ENCODE measurements at places on chromosomes 6 and 20.

- DNase-seq: no peak
These were observed 1.9 kb downstream of the ABRACL start for GRCh38 chr6:139030228-139030963.

DNA sequence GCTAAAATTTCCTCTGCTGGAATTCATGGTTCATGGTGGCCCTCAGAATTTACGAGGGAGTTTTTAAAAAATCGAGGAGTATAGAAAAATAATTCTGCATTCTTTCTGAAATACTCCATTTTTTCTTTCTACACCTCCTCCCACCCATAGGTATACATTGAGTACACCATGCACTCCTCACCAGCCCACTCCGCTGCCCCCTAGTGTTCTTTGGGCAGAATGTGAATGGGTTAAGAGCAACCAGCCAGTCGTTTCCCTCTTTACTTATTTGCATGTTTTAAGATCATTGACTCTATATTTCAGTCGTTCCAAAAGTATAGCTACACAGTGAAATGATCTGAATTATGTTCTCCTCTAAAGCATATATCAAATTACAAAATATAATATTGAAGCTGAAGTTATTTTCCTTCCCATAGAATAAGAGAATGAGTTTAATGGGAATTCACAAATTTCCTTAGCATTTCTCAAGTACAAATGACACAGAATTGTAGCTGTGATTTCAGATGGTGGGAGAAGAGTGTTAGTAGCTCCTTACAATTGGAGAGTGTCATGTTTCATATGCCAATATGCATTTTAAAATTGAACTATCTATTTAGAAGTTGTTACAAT lies 977.7 kb upstream of the SLC35B3 start:
- no peak for DNase-seq

GRCh38 chr6:36065916-36066315 lies 38.3 kb downstream of the MAPK14 start:
- no peak for DNase-seq

GRCh38 chr6:133131621-133132465 lies 109.3 kb upstream of the EYA4 start:
- no peak for DNase-seq

DNA sequence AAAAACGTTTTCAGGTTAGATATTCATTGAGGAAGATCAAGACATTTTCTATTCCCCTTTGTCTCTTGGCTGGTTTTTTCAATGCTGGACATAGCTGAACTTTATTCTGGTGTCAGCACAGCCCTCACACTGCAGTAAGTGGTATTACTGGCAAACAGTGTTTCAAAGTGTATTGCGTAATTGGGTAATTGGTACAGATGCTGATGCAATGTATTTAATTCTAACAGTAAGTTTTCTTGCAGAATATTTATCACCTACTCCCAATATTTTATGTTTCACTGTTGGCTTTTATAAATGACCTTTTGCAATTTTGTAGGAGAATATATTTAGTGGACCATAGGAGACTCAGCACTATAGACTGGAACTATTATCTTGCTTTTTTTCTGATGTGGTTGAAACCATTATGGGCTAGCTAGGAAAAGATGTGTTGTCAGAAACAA lies 287.6 kb upstream of the SOX4 start:
- DNase-seq: no peak

- no peak for DNase-seq
These were observed 30.4 kb upstream of the RNF24 start for GRCh38 chr20:4045741-4046140.

DNA sequence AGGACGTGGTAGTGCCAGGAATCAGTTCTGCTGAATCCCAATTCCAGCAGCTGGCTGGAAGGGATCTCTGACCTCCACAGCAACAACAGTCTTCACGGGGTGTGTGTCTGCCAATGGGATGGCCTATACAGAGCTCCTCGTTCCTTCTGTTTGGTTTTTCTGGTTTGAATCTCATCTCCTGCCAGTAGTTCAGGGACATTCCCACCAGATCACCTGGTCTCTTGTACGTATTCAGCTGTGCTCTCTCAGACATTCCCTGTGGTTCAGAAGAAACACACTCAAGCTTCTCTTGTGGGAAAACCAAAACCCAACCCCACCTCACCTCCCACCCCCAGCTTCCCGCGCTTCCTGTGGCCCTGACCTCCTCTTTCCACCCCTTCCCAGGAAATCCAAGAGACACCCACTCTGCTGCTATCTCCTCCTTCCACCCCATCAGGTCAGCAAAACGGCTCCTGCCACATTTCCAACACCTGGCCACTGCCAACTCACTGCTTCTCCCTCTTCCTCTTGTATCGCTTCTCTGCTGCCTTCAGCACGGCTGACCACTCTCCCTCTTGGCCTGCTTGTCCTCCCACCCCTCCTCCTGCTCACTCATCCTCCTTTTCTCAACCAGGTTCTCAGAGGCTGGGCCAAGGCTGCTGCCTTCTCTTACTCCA lies 63.3 kb upstream of the PTGIS start:
- DNase-seq: no peak

DNA sequence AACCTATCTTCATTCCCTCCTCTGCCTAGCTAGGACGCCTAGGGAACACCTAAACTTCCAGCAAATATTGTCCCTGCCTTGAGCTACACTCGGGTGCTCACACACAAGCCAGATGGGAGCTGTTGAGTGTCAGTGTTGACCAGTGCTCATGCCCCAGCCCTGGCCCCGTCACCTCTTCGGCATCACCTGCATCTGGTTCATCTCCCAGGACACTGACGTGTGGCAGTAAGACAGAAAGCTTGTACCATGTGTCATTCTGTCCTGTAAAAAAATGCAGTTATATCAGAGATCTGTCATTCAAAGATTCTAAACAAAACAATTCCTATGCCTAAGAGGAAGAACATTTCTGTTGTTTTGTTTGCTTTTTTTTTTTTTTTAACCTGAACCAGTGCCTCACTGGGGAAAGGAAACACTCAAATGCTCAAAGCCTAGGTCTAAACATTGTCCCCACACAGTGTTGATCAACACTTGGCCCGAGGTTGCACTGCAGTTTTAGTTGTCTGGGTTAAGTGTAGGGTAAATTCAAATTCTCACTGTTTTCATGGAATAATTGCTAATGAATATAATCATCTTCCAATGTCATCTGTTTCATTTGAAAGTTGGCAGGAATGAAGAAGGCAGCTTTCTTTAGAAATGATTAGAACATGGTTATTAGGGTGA lies 102.7 kb upstream of the SASH1 start:
- DNase-seq: no peak

- no peak for DNase-seq
These were observed 46.9 kb upstream of the NAA20 start for GRCh38 chr20:19970256-19970765.

- peak; percentile 61 for DNase-seq
These were observed 45.8 kb downstream of the FOXP4 start for GRCh38 chr6:41591859-41592502.

DNA sequence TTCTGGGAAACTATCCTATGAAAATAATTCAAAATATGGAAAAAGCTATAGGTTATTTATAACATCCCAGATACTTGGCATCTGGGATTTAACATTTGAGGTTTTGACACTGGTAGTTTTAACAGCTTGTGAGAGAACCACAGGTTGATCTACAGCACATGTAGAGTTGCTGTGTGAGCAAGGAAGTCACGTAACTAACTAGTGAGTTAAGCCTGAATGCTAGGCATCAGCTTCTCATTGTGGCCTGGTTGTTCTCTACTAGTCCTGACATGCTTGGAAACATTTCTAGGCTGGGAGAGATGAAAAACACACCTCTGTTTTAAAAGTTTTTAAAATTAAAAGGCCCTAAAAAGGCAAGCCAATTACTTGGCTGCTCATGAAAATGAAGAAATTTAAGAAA lies 28.2 kb downstream of the ESF1 start:
- DNase-seq: no peak

GRCh38 chr6:158808941-158809678 lies 10.1 kb downstream of the EZR start:
- no peak for DNase-seq

- no peak for DNase-seq
These were observed 149.8 kb downstream of the EYS start for GRCh38 chr6:65557224-65557623.

DNA sequence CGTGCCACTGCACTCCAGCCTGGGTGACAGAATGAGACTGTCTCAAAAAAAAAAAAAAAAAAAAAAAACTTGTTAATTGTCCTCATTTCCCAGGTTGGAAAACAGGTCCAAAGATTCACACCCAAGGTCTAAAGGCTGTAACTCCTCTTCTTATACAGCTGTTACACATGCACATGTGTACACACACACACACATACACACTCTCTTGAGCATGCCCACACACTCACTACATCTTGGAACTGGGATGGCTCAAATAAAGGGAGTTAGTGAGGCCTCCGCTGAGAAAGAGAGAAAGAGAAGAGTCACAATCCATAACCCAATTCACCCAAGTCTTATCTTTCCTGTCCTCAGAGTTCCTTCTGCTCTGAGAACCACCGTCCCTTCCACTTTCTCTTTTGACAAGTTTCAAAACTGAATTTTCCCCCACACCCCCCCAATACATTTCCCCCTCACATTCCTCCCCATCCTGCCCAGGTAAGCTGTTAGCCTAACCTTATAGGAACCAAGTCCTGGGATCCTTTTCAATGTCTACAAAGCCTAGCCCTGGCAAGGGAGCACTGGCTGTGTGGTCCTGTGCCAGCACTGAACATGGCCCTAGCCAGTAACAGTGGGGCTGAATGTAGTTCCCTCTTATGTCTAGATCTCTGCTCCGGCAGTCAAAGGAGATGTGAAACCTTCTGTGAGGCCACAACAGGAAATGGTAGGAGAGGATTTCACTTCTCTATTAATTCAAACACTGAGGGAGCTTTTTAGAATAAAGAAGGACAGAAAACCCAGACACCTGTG lies 3.2 kb upstream of the HLA-DMB start:
- DNase-seq: no peak

DNA sequence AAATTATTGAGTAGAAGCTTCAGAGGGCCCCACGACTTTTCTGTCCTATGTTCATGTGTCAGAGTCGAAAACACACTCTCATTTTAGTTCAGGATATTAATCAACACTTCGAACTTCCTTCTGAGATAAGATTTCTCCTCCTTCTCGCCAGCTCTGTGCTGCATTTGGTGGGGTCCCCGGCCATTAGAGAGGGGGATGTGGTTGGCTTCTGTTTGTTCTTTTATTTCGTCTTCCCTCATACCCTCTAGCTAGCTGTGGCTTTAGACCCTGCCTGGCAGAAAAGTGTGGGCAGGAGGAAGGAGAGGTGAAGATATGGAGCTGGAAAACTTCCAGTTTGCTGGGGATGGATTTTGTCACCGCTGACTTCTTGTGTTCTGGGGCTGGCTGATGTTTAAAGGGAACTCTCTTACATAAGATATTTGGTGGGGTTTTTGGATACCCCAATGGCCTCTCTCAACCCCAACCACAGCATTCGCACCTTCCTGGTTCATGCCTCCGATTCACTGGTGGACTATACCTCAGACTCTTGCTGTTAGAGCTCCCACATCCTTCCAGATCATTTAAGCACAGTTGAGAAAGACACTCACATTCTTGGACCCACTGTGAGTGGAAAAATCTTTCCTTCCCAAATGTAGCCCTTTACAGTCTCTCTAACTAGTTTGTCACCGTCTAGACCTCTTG lies 30.7 kb upstream of the TMX4 start:
- no peak for DNase-seq

DNA sequence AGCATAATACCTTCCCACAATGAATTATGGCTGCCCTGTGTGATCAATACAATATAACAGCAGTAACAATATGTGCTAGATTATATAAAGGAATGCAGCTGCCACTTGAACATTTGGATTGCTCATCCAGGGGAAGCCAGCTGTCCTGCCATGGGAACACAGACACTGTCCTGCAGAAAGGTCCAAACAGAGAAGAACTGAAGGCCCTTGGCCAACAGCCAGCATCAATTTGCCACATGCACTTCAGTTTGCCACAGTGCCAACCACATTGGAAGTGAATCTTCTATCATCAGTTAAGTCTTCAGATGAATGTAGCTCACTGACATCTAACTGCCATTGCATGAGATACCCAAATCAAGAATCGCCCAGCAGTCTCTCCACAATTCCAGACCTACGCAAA lies 332.4 kb downstream of the PRKN start:
- no peak for DNase-seq

GRCh38 chr6:24664046-24664987 lies 2.4 kb downstream of the TDP2 start:
- DNase-seq: no peak

DNA sequence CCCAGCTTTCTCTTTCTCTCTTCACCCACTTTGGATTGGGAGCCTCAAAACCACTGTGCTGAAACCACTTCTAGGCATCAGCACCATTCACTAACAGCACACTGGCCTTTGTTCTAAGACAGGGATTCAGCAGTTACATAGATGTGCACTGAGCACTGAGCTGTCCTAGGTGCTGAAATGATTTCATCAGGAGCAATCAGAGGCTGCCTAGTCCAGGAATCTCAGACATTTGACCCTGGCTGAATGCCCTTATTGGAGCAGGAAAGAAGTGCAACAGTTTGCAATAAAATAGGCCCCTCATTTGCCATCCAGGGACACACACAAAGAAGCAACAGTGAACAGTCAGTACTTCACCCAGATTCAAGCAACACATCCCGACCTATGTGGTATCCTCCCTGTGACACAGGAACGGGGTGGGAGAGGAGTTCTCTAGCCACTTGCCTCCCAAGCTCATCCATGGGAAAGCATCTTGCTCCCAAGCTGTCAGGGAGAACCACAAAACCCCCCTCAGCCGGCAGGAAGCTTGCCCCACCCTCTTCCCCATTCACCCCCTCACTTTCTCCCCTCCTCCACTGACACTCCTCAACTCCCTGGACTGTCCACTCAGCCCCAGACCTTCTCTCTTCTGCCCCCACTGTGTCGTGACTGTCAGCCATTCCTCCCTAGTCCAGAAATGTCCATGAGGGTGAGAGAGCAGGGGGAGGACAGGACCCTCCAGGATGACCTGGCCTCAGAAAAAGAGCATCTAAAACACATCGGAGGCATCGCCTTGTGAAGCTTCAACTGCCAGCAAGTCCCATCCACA lies 304.4 kb downstream of the PREX1 start:
- no peak for DNase-seq

GRCh38 chr6:45367999-45368398 lies 9.7 kb downstream of the SUPT3H start:
- no peak for DNase-seq

GRCh38 chr6:108760126-108761050 lies 87.8 kb upstream of the ARMC2 start:
- DNase-seq: no peak
